GM23248 (cell line): ENCODE measurements at places on chromosomes 3 and 15.

GRCh38 chr3:195372220-195372619 lies 70.6 kb downstream of the ACAP2 start:
- no peak overlapping the region for H3K27ac ChIP-seq
- H3K4me3 ChIP-seq = no peak overlapping the region
- H3K36me3 ChIP-seq = 0 out of 2 replicates have a peak, but pooled peaks cover 3% of the 10 kb centered on the region
- no peaks in the 10 kb centered on the region for H3K27me3 ChIP-seq

DNA sequence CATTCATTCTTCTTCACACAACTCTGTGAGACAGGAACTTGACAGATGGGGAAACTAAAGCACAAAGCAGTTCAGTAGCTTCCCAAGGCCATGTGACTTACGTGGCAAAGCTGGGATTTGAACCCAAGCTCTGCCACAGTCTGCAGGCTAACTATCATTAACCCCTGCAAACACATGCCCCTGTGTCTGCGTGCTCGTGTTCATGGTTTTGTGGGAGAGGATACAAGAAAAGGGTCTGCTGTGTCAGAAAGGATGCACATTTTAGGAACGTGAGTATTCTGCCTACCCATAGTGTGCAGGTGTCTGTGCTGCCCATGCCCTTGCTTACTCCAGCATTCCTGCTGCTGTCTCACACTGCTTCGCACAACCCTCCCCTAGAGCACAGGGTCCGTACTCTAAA lies 137.0 kb downstream of the CHDH start:
- no peaks in the 10 kb centered on the region for H3K36me3 ChIP-seq
- H3K27me3 ChIP-seq = no peaks in the 10 kb centered on the region; the same call in 1 of the 2 replicates
- H3K4me1 ChIP-seq = no peaks in the 10 kb centered on the region
- DNase-seq = no peak
- no peak overlapping the region for H3K4me3 ChIP-seq
- H3K27ac ChIP-seq = no peak overlapping the region

DNA sequence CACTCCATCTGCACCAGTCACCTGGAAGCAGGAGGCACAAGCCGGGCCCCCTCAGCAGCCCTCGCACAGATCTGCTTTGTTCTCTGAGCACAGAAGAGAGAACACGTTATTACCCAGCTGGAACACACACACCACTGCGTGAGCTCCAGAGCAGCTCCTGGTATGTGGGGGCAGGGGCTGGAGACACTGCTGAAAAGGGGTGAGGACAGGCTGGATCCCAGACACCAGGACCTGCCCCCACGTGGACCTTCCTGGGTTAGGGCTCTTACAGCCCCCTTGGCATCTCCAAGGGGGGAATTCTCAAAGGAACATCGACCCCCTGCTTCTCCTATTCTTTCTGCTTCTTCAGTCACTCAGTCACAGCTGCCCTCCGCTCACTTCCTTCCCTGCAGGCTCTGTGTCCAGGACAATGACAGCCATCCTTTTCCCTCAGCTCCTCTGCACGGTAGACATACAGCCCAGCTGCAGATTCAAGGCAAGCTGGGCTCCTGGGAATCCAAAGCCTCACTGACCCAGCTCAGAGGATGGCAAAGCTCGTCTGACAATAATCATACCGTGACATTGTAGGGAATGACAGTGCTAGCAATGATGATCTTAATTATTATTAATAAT lies 33.7 kb downstream of the PRR20G start:
- H3K4me1 ChIP-seq = no peaks in the 10 kb centered on the region
- peaks cover 11% of the 10 kb centered on the region; the same call in 1 of the 2 replicates for H3K27me3 ChIP-seq
- no peak overlapping the region for H3K27ac ChIP-seq
- no peak for DNase-seq

DNA sequence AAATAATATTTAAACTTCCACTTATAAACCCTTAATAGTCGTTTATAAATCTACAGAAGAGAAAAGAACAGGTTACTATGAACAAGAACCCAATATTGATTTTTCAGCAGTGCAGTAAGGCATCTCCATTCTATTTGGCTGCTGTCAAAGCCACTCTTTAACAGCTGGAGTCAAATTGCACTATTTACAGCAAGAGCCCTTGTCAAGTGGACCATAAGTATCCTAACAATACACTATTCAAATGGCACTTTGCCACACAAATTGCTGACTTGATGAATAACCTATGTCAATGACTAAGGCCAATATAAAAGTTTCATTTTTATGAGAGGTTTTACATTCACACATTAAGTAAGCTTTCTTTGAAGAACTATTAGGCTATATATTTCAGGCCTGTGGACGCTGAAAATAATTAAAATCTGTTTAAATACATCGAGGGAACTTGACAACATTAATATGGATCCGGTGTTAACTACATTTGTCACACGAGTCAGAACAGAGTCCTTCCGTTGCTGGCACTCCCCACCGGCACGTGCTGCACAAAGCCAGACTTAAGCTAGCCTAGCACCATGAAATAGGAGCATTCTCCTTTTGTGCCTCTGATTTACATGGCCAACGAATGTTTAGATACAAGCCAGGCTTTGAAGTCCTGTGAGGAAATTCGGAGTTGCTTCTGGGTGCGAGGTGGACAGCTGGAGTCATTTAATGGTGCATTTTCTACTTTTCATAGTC lies 100.5 kb downstream of the WDR72 start:
- no peak for DNase-seq
- no peaks in the 10 kb centered on the region for H3K27me3 ChIP-seq
- H3K36me3 ChIP-seq = no peaks in the 10 kb centered on the region
- H3K27ac ChIP-seq = no peak overlapping the region
- no peaks in the 10 kb centered on the region for H3K4me1 ChIP-seq

GRCh38 chr15:72237029-72237852 lies 6.3 kb upstream of the PKM start:
- H3K27ac ChIP-seq = peak overlapping the region; percentile 97
- peaks cover 8% of the 10 kb centered on the region; the same call in 1 of the 2 replicates for H3K36me3 ChIP-seq
- H3K27me3 ChIP-seq = no peaks in the 10 kb centered on the region
- H3K4me3 ChIP-seq = peak overlapping the region; percentile 68
- peak; percentile 98 for DNase-seq

GRCh38 chr3:136195258-136196063 lies 674 bp downstream of the MSL2 start:
- H3K4me1 ChIP-seq = peaks cover 29% of the 10 kb centered on the region
- H3K4me3 ChIP-seq = peak overlapping the region; percentile 95
- H3K27me3 ChIP-seq = no peaks in the 10 kb centered on the region
- H3K36me3 ChIP-seq = no peaks in the 10 kb centered on the region; the same call in 1 of the 2 replicates

DNA sequence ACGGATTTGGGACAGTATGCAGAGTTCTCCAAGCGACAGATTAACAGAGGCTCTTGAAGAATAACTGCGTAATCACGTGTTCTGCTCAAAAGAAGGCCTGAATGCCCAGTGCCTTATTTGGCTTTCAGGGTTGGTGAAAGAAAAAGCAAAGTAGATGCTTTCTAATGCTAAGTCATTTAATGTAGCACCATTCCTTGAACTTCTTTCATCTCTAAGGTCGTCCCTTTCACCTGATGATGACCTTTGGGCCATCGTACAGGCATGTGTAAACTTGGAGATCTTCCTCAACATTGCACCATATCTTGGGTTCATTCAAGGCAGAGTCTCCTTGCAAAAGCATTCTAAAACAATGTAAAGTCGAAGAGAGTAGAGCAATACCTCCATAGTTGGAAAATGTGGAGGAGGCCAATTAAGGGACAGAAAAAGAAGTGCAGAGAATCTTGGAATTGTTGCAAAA lies 48.9 kb downstream of the TMEM44 start:
- peak overlapping the region; percentile 97 for H3K4me3 ChIP-seq
- no peaks in the 10 kb centered on the region for H3K27me3 ChIP-seq
- H3K27ac ChIP-seq = peak overlapping the region; percentile 99
- peaks cover 25% of the 10 kb centered on the region for H3K4me1 ChIP-seq
- H3K36me3 ChIP-seq = no peaks in the 10 kb centered on the region

DNA sequence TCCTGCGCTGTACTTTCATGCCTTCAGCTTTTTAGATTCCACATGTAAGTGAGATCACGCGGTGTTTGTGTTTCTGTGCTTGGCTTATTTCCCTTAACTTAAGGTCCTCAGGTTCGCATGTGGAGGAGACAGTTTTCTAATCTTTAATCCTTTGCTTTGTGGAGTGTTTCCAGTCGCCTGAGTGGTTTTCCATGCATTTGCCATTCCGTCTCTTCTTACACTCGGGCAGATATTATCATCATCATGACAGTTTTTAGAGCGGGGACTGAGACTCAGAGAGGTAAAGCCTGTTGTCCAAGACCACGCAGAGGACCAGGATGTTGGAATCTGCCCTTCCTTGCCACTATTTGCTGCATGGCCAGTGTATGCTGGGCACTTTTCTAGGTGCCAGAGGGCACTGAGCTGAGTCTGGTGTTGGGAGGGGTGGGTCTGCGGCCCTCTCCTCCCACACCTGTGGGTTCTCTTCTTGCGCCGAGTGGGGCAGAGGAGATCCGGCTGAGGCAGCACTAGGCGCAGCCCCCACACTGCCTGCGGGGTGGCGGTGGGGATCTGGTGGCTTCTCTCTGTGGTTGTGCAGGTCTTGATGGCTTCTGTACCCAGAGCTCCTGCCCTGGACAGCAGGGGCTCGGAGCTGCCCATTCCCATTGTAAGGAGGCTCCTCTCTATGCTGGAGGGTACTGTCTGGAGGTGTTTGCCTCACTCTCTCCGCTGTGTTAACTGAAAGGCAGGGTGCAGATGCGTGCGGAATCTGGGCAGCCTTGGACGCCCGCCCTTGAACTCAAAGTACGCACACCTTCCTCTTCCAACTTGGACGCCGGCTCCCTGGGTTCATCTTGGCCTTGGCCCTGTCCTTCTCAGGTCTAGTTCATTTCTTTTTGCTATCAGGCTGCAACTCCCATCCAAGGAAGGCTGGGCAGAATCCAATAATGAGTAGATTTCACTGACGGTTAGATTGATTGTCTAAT lies 156.0 kb upstream of the RGMA start:
- H3K4me1 ChIP-seq = no peaks in the 10 kb centered on the region
- H3K27me3 ChIP-seq = no peaks in the 10 kb centered on the region
- H3K4me3 ChIP-seq = no peak overlapping the region
- DNase-seq = no peak
- no peaks in the 10 kb centered on the region for H3K36me3 ChIP-seq

DNA sequence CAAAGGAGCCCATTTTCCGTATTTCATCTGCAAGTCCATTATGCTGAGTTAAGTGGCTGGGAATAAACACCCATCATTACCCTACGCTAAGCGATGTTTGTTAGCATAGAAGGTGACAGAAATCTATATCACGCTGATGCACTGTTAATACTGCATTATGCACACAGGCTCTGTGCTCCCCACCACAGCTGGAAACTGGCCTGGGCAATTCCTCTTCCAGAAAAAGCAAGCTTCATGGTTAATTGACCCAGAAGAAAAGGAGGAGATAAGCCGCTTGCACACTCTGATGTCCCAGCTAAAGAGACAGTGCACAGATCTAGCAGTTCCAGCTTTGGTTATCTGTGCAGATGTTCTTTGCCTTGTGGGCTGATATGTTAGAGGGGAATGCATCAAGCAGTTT lies 232.6 kb downstream of the NTRK3 start:
- H3K4me1 ChIP-seq = no peaks in the 10 kb centered on the region
- no peaks in the 10 kb centered on the region for H3K36me3 ChIP-seq
- no peak for DNase-seq
- H3K4me3 ChIP-seq = no peak overlapping the region
- H3K27me3 ChIP-seq = no peaks in the 10 kb centered on the region

DNA sequence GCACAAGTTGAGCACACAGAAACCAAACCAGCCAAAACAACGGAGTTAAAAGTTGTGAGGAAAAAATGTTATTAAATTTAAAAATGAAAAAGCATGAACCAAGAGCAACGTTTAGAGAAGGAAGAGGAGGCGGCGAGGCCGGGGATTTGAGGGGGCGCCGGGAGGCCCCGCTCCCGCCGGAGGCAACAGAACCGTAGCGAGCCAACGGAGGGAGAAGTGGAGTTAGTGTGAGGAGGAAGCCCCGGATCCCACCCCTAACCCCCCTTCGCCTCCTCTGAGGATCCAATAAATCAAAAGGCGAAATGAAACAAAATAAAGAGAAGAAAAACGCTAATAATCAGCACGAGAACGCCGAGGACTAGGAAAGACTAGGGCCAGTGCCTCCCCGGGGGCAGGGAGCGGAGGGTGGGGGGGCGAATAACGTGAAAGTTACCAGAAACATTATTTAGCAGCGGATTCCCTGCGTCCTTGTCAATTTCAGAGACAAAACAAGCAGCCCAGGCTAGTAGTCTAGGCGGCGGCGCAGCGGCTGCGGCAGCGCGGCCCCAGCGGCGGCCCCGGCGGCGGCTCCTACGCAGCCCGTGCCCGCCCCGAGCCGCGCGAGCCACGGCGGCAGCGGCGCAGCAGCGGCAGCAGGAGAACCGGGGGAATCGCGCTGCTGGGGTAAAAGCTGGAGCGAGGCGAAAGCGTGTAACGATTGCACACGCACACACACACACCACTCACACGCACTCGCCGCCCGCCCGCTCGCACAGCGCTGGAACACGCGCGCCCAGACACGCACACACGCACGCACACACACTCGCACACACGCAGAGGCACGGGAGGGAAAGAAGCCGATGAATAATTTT lies 1.7 kb downstream of the MEIS2 start:
- H3K27ac ChIP-seq = peak overlapping the region; percentile 92
- no peaks in the 10 kb centered on the region for H3K27me3 ChIP-seq
- H3K4me3 ChIP-seq = peak overlapping the region; percentile 95
- peaks cover 22% of the 10 kb centered on the region for H3K4me1 ChIP-seq
- peak; percentile 81 for DNase-seq

DNA sequence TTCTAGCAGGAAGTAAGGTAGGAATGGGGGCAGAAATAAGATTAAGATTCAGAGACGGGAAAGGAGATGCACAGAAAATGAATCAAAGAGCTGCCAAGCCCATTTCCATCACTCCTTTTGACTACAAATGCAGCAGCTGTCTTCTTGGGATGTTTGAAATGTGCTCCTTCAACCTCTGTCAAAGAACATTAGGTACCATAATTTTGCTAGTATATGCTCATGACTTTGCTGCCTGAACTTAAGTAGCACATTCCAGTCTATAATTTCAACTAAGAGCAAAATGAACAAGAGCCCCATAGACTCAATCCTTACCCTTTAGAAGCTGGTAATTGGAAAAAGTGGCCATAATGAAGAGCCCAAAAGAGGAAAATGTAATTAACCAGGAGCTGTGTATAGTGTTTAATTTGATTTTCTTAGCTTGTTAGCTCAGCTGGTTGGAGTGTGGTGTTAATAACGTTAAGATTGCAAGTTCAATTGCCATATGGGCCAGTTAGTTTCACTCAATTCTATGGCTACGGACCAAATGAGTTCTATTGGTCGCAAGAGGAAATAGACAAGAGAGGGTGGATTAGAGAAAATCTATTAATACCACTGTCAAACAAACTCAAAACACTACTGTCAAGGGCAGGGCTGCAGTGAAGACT lies 349.9 kb downstream of the ZBBX start:
- H3K27ac ChIP-seq = no peak overlapping the region
- DNase-seq = no peak
- H3K27me3 ChIP-seq = no peaks in the 10 kb centered on the region
- no peaks in the 10 kb centered on the region for H3K4me1 ChIP-seq
- H3K4me3 ChIP-seq = no peak overlapping the region

DNA sequence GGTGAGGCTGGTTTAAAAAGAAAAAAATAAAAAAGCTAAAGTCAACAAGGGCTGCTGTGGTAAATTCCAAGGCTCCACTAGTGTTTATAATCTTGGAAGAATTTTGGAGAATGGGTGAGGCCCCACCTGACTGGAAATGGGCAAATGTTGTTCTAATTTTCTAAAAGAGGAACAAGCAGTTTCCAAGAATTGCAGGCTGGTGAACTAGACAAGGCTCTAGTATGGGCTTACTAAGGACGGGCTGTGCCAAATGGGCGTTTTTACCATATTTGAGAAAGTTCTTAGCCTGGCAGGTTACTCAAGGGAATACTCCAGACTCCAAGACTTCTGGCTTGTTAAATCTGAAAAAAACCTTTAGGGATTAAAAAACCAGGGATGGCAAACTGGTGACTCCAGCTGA lies 67.0 kb upstream of the ABHD2 start:
- peak overlapping the region; percentile 21; the same call in 1 of the 2 replicates for H3K27ac ChIP-seq
- no peaks in the 10 kb centered on the region for H3K36me3 ChIP-seq
- peaks cover 51% of the 10 kb centered on the region for H3K4me1 ChIP-seq
- no peaks in the 10 kb centered on the region for H3K27me3 ChIP-seq
